ENCODE measurements at places on chromosomes 4 and X.
A peak's percentile ranks its signal among the peaks of the same experiment; 100 is the strongest.

DNA sequence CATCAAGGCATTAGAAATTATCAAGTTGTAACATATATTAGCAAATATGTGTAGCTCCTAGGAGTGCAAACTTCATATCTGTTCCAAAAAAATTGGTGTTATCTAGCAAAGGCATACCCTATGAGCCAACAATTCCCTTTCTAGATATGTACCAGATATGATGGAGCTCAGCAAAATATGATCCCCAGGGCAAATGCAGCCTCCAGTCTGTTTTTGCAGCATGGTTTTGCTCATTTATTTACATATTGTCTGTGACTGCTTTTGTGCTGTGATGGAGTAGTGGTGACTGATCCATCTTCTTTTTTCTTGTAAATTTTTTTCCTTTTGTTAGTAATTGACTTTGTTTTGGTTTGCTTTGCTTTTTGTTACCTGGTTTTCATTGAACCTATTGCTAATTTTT, 41.0 kb downstream of the CEP135 start:
- DNase-seq: no peak

DNA sequence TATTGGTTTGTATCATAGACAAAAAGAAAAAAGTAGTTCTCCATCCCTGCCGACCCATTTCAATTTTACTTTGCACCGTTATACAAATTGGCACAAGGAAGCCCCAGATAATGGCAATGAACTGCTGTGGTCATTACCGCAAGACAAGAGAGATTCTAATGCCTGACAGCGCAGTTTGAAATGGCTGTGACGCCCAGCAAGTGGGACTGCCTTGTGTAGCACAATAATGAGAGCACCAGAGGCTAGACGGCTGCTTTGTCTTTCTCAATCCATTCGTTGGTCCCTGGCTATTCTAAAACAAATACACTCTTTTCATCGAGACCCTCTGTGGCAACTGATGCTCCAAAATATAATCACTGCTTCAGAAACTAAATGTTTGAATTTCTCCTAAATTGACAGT, 192.4 kb upstream of the NEIL3 start:
- DNase-seq: no peak

GRCh38 chr4:107888237-107888636, 43.1 kb upstream of the CYP2U1 start:
- peak; percentile 22 for DNase-seq

DNA sequence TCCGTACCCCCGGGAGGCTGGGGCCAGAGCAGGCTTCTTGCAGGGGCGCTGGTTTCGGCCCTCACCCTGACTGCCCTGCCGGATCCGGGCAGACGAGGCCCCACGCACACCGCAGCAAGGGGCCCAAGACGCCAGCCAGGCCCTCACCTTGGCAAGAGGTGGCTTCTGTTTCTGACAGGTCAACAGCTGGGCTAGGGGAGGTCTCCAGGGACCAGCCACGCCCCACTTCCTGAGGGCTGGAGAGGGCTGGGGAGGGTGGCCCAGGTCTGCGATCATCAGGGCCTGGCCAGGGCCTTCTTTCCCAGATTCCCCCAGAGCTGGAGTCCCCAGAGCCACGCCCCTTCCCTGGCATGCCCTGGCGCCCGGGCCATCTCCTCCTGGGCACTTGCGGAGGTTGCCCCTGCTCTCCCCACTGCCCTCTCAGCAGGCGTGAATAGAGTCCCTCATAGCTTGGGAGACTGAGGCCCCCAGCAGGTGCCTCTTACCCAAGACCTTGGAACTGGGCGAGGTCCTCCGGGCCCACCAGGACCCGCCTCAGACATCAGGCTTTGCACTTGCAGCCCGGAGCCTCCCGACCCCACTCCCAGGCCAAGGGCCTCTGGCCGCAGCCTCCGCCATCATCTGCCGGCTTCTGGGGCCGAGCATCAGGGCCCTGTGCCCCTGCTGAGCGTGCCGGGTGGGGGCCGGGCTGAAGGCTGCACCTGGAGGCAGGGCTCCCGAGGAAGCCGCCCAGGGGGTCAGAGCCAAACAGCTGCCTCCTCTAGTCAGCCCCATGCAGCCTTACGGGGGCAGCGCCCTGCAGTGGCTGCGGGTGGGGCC, 6.3 kb upstream of the FGFR3 start:
- no peak for DNase-seq

DNA sequence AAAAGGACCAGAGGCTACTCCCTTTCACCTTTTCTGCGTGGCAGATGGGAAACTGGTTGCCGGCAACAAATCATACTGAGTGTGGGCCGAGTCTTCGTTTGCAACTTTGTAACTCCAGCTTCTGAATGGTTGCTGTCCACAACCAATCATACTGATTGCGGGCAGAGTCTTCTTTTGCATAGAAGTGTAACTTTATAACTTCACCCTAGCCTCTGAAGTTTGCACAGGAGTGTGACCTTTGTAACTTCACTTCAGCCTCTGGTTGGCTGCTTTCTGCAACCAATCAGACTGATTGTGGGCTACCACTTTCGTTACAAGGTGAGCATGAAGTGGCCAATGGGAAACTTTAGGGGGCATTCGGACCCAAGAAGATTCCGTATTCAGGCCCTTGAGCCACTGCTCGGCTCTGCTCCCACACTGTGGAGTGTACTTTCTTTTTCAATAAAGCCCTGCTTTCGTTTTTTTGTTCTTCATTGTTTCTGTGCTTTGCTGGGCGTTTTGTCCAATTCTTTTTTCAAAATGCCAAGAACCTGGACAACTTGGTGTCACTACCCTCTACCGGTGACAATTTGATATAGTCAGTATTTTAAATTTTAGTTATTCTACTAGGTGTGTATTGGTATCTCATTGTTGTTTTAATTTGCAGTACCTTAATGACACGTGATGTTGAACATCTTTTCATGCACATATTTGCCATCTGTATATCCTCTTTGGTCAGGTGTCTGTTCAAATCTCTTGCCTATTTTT, 9.0 kb upstream of the PAGE5 start:
- DNase-seq: no peak

- DNase-seq: peak; percentile 60
Observed at GRCh38 chr4:121164291-121164690, at the start of gene TNIP3. Gene TNIP3, minus strand, starts transcription at chr4:121164321. Its CDS starts 196 bp downstream, at chr4:121164125.

DNA sequence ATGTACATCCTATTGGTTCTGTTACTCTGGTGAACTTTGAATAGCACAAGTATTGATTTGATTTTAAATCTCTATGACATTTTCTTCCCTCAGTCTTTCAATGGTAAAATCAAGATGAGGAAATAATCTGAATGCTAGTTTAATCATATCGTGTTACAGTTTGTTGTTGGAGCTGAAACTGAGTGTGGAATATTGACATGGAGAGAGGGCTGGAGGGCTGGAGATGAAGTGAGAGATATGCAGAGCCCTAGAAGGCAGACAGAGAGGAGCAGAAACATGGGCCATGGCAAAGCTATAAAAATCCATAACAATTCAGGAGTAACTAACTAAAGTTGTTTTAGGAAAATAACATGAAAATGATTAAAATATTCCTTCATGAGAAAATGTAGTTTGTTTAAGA, 141.1 kb downstream of the BANK1 start:
- DNase-seq: no peak

- no peak for DNase-seq
Observed at GRCh38 chr4:69196209-69196965, 18.2 kb downstream of the UGT2B11 start.

GRCh38 chr4:89257376-89257775, 50.2 kb downstream of the GPRIN3 start:
- DNase-seq: no peak

GRCh38 chr4:169121861-169122382, 111.9 kb upstream of the CBR4 start:
- no peak for DNase-seq

Data from Kasumi-1 (cell line).